Cardiac septum (tissue), 1 donor: ENCODE measurements at places on chromosomes 7 and 10.

DNA sequence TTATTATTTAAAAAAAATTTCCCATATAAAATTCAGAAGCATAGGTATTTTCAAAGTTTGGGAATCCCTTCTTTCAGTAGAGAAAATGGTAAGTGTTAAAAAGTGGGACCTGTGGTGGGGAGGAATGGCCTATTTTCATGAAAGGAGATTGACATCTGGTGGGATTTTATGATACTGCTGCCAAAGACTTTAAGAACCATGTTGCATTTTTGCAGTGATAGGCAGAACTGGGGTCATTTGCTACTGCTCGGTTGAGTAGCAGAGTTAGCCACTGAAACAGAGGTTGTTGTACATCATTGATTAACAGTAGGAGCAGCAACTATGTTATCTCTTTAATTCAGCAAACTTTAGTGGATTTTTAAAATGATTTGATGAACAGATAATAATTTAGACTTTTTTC lies 4.4 kb downstream of the BICC1 start:
- DNase-seq: no peak

- DNase-seq: no peak
Observed at GRCh38 chr7:142445019-142445686, 187.3 kb upstream of the PRSS58 start.

- DNase-seq: no peak
Observed at GRCh38 chr10:103791858-103792257, 63.5 kb downstream of the SH3PXD2A start.

GRCh38 chr10:15172306-15172840 lies 3.9 kb upstream of the NMT2 start:
- no peak for DNase-seq

GRCh38 chr10:125081931-125082330 lies 78.4 kb downstream of the CTBP2 start:
- no peak for DNase-seq

DNA sequence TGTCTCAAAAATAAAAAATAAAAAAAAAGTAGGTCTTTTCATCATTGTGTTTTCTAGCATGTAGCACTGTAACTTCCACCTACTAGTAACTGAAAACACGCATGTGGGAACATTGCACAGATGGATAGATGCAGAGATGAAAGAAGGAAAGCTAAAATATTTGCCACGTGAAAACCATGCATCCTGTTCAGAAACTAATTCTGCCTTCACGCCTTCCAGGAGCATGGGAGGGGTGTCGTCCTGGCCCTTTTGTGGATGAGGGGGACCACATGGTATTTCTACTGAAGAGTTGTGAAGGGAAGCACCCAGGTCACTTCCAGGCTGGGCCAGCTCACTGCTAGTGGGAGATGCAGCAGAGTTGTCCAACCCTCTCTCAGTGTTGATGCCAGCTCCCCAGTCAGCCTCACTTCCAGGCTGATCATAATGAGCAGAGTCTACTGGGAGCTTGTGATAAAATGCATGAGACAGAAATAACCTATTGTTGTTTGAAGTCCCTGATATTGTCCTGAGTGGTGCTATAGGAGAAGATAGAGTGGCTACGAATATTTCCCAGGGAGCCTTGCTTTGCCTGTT lies 287.1 kb upstream of the CELF2 start:
- peak; percentile 78 for DNase-seq

DNA sequence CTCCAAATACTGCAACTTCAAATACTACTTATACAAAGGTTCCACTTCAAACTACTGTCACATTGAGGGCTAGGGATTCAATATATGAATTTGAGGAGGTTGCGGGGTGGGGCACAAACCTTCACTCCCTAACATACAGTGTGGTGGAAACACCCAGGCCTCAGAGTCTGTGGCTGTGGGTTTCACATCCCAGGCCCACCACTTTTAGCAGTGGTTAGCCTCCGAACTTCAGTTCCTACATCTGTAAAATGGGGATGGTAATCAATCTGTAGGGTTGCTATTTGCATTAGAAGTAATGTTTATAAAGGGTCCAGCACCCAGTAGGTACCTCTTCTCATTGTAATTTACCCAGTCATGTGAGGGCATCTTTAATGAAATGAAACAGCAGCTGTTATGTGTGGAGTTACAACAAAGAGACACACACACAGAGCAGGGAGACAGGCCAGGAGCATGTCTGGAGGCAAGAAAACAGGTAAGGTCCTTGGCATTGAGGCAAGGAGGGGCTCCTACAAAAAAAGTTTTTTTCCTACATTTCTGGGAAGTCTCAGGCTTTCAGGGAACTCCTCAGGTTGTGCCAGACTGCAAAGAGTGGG lies 570.9 kb downstream of the LRMDA start:
- no peak for DNase-seq

GRCh38 chr7:99092064-99092720 lies 51.7 kb downstream of the SMURF1 start:
- DNase-seq: no peak

DNA sequence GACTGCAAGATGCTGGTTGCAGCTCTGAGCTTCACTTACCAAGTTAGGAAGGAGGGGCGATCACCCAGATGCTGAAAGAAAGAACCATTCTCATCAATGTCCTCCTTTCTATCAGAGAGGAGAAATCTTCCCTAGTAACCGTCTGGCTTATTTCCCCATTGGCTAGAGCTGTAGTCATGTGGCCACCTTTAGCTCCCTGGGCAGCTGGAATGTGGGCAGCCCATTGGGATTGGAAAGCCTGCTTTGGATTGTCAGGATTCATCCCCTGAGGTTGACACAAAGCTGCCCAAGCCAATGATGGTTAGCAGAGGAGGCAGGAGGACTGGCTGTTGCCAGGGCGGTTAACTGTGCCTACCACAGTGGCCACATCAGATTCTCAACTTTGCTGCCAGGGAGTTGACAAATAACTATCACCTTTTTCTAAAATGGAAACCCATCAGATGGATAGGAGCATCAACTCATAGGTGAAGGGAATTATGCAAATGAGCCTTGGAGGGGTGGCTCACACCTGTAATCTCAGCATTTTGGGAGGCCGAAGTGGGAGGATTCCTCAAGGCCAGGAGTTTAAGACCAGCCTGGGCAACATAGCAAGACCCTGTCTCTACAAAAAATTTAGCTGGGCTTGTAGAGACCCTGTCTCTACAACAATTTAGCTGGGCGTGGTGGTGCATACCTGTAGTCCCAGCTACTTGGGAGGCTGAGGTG lies 206.4 kb upstream of the GALNT17 start:
- no peak for DNase-seq

GRCh38 chr10:82091413-82091812 lies 216.4 kb downstream of the NRG3 start:
- DNase-seq: no peak

GRCh38 chr10:61049386-61049785 lies 105.4 kb upstream of the RHOBTB1 start:
- DNase-seq: no peak

DNA sequence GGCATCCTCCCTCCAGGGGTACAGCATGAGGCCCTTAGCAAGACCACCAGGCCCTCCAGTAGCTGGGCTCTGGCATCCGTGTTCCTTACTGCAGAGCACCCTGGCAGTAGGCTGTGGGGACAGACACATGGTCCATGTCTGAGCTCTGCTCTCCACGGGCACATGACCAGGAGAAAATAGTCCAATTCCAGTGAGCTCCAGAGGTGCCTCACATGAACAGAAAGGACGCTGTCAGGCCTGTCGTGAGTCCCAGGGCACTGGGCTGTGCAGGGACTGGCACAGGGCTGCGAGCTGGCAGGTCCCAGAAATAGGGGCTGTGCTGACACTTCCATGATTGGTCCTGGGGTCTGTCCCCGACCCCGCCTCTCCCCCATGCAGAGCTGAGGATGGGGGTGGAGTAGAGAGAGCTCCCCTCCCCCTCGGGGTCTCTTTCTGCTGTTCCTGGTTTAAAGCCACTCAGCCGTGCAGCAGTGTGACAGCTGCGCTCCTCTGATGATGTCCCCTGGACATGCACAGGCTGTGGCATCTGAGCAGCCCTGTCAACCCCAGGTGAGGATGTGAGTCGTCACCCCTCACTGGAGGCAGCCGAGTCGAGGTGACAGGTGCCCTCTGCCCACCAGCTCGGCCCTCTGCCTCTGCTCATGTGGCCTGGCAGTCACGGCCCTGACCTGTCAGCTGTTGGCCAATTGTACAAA lies 25.2 kb upstream of the ZNF488 start:
- peak; percentile 71 for DNase-seq

- no peak for DNase-seq
Observed at GRCh38 chr7:70634610-70635068, 497.3 kb upstream of the GALNT17 start.

DNA sequence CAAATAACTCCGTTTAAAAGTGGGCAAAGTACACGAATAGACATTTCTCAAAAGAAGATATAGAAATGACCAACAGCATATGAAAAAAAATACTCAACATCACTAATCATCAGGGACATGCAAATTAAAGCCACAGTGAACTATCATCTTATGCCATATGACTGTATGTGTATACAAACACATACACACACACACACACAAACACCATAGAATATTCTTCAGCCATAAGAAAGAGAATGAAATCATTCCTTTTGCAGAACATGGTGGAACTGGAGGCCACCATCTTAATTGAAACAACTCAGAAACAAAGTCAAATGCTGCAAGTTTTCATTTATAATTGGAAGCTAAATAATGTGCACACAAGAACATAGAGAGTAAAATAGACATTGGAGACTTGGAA lies 1019.4 kb downstream of the KCNMA1 start:
- no peak for DNase-seq

DNA sequence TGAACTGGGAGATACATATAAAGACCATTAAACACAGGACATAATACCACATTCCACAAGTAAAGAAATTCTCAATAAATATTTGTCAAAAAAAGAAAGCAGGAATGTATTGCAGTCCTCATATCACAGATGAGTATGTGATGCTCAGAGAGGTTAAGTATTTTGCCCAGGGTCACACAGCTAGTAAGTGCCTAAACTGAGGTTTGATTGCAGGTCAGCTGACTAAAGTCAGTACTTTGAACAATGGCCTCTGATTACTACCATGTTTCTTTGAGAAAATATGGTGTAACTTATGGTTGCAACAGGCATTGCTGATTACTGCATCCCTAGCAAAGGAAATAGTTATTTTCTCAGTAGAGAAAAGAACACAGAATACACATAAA lies 267.1 kb downstream of the ELMO1 start:
- no peak for DNase-seq

- DNase-seq: no peak
Observed at GRCh38 chr7:134311807-134312206, 4.9 kb downstream of the SLC35B4 start.

- DNase-seq: no peak
Observed at GRCh38 chr7:155274633-155275355, 22.9 kb upstream of the INSIG1 start.
